ENCODE measurements at places on chromosomes 1 and 21.

DNA sequence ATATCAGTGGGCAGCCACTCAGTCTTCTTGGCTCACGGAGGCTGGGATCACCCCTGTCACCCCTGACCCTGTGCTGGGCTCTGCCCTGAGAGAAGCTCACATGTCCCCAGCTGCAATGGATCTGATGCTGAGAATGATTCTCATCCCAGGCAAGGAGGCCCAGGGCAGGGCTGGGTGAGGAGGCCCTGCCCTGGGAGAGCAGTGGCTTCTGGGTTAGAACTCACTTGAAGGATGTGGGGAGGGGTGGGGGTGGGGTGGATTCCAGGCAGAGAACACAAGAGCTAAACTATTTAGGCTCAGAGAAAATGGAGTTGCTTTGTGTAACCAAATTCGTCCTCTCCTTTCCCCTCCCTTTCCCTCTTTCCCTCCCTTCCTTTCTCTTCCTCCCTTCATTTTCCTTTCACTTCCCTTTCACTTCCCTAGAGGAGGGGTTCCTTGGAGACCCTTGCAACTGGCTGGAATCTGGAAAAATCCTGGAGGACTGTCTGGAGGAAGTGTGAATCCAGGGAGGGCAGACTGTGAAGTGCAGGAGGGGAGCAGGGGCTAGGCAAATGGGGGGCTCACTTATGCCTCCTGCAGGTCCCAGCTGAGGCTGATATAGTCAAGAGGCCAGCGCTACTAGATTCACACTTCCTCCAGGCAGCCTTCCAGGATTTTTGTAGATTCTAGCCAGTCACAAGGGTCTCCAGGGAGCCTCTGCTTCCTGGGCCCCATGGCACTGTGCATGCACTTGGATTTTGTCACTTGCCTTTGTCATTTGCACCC is 47.0 kb downstream of the IGSF21 start:
- DNase-seq: no peak

- no peak for DNase-seq
Observed at GRCh38 chr1:15948091-15948591, 27.8 kb downstream of the ZBTB17 start.

DNA sequence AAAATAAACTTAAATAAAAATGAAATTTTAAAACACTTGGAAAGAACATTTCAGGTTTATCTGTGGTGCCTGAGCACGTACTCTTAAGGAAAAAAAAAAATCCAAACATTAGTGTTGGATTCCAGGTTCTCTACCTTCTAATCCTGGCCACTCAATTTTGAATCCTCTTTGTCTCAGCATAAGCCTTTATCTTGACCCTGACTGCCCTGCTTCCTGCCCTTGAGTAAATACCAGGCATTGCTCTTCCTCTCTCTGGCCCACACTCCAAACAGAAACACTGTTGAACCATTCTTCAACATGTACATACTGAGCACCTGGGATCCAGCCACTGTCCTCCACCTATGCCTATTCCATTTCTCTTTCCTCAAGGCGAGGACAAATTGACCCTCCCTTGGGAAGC is 11.4 kb upstream of the VANGL1 start:
- no peak for DNase-seq

- peak; percentile 59 for DNase-seq
Observed at GRCh38 chr1:64268653-64269557, 65.5 kb downstream of the UBE2U start.

DNA sequence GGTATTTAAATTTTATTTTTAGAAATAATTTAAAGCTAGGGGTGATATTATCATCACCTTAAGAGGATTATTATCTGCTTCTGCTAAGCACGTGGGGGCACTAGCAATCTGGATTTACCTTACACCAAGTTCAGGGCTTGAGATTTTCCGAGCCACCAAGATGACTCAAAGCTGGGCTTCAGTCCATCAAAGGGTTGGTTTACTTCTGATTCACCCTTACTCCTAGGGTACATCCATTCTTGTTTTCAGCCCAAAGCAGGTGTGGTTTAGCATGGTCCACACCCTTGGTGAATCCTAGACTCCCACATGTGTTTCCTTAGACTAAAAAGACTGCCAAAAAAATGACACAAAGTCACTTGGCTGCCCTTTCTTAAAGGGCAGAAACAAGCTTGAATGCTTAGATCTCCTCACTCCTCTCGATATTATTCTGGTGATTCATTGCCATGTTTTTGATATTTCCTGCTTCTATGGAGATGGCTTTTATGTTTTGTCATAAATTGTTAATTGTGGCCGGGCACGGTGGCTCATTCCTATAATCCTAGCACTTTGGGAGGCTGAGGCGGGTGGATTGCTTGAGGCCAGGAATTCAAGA is 9.8 kb upstream of the PRSS38 start:
- DNase-seq: no peak

DNA sequence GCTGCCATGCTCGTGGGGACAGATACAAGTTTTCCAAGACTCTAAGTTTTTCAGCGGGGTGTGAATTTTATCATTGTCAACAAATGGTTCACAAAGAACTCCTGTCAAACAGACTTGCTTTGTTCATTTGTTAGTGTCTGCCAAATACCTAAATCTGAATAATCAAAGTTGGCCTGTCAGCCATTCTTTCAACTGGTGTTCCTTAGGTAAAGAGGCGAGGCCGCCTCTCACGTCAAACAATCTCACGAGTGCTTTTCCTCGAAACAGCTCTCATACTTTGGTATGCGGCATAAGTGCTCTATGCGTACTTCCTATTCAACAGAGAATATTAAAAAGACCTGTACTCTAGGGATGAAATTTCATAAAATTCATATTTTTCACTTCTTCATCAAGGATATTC is 51.4 kb upstream of the KANK4 start:
- DNase-seq: no peak

DNA sequence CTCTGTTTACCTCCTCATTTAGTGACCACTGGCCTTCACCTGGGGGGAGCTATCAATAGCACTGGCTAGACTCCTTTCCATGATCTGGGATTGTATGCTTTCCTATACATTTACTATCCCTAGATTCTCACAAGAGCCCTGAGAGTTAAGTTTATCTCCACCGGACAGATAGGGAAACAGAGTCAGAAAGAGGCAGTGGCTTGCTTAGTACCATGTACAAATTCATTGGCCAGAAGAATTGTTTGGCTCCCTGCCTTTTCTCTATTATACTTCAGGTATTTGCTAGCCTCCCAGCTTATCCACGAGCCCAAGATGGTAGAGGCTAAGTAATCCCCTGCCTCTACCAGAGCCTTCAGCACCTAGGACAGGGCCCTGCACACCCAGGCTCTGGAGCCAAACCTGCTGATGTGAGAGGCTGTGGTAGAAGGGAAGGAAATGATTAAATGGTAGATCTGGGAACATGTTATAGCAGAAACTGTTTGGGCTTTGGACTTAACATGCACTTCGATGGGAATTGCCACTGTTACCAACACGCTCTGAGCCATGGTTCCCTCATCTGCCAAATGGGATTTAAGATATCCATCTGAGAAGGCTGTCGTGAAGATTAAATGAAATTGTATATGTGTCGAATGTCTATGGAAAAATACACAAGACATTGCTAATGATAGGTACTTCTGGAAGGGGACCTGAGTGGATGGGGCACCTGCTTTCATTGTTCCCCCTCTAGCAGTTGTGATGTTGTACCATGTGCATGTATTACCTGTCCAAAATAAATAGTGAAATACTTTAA is 3.1 kb upstream of the BLACAT1 start:
- peak; percentile 54 for DNase-seq

Measured in right kidney (tissue), 9 donors.